Type B pancreatic cell (in vitro differentiated cells): ENCODE measurements at places on chromosomes 1 and 21.

- no peak overlapping the region for H3K4me3 ChIP-seq
- no peaks in the 10 kb centered on the region for H3K36me3 ChIP-seq
- no peak overlapping the region for H3K27ac ChIP-seq
- H3K27me3 ChIP-seq: peaks cover 5% of the 10 kb centered on the region
- no peaks in the 10 kb centered on the region for H3K4me1 ChIP-seq
These were observed 73.3 kb downstream of the MDM4 start for GRCh38 chr1:204589409-204590038.

DNA sequence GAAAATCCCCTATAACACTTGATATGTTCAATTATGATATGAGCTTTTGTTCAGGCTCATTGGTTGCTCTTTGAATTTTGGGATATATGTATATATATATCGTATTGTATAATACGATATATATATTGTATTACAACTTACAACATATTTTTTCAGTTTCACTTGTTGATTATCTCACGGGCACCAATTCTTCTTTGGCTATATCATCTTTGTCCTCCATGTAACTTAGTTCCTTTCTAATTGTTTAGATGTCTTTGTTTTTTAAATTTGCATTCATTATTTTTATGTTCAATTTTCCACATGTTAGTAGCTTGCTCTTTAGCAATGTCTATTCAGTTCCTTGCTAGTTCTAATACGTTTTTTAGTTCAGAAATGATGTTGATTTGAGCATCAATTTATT, 150.0 kb downstream of the BACH1 start:
- no peak overlapping the region for H3K4me3 ChIP-seq
- H3K27me3 ChIP-seq: no peaks in the 10 kb centered on the region
- H3K27ac ChIP-seq: no peak overlapping the region
- H3K36me3 ChIP-seq: peaks cover 5% of the 10 kb centered on the region
- no peaks in the 10 kb centered on the region for H3K4me1 ChIP-seq

GRCh38 chr21:41740604-41741252, 26.1 kb downstream of the RIPK4 start:
- H3K27me3 ChIP-seq: no peaks in the 10 kb centered on the region
- H3K36me3 ChIP-seq: peaks cover 54% of the 10 kb centered on the region
- H3K4me3 ChIP-seq: no peak overlapping the region
- H3K4me1 ChIP-seq: no peaks in the 10 kb centered on the region
- H3K27ac ChIP-seq: no peak overlapping the region
- DNase-seq: no peak

DNA sequence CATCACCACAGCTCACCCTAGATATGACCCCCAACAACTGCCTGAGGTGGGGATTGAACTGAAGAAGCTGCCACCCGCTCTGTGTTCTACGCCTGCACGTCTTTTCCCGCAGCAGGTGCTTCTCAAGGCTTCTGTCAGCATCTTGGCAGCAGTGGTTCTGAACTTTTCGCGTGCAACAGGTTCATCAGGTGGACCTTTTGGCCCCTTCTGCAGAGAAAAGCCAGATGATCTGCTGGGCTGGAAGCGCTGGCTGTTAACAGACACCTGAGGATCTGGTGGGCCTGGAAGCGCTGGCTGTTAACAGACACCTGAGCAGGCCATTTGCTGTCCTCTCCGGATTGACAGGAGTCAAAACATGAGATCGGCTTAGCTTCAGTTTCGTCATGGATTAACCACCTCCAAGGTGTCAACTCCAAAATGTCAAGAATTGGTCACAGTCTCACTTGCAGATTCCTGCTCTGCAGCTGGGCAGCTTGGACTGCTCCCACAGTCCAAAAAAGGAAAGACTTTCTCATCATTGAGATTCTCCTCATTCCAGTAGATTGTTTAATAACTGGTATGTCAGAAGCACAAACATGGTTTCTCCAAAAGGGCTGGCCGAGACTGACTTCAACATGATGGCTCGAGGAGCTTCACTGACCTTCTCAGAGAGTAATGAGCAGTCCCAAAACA, 4.7 kb downstream of the C1orf174 start:
- H3K27me3 ChIP-seq: no peaks in the 10 kb centered on the region
- H3K4me1 ChIP-seq: peaks cover 18% of the 10 kb centered on the region
- DNase-seq: no peak
- H3K27ac ChIP-seq: no peak overlapping the region
- no peak overlapping the region for H3K4me3 ChIP-seq

GRCh38 chr1:49351768-49352167, 575.1 kb upstream of the BEND5 start:
- no peak for DNase-seq
- no peak overlapping the region for H3K4me3 ChIP-seq
- H3K27me3 ChIP-seq: no peaks in the 10 kb centered on the region
- no peaks in the 10 kb centered on the region for H3K36me3 ChIP-seq
- H3K27ac ChIP-seq: no peak overlapping the region
- H3K4me1 ChIP-seq: no peaks in the 10 kb centered on the region

GRCh38 chr21:14483296-14483695, 62.8 kb downstream of the SAMSN1 start:
- no peak overlapping the region for H3K4me3 ChIP-seq
- DNase-seq: no peak
- no peak overlapping the region for H3K27ac ChIP-seq
- H3K4me1 ChIP-seq: peaks cover 4% of the 10 kb centered on the region
- no peaks in the 10 kb centered on the region for H3K36me3 ChIP-seq

DNA sequence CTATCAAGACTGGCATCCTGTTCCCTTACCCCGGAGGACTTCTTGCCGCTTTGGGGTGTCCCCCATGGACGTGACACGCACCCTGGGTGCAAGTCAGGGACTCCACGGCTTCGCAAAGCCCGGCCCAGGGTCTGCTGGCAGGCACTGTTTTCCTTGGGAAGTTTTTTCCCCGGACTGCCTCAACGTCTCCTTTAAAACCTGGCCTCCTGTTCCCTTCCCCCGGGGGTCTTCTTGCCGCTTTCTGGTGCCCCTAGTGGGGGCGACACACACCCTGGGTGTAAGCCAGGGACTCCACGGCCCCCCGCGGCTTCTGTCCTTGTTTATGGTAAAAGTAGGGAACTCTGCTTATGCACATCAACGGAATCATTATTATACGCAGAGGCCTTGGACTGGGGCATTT, 136.6 kb downstream of the LIPI start:
- H3K27ac ChIP-seq: no peak overlapping the region
- H3K36me3 ChIP-seq: peaks cover 5% of the 10 kb centered on the region
- no peaks in the 10 kb centered on the region for H3K4me1 ChIP-seq
- DNase-seq: no peak
- no peaks in the 10 kb centered on the region for H3K27me3 ChIP-seq
- no peak overlapping the region for H3K4me3 ChIP-seq

- no peak for DNase-seq
- no peak overlapping the region for H3K4me3 ChIP-seq
- H3K27ac ChIP-seq: no peak overlapping the region
- H3K4me1 ChIP-seq: peaks cover 27% of the 10 kb centered on the region
- no peaks in the 10 kb centered on the region for H3K27me3 ChIP-seq
These were observed 101.2 kb downstream of the INTS7 start for GRCh38 chr1:211933946-211934714.
